Lower lobe of right lung (tissue), 2 donors: ENCODE measurements at places on chromosomes 13 and 19.
A peak's percentile ranks its signal among the peaks of the same experiment; 100 is the strongest.

DNA sequence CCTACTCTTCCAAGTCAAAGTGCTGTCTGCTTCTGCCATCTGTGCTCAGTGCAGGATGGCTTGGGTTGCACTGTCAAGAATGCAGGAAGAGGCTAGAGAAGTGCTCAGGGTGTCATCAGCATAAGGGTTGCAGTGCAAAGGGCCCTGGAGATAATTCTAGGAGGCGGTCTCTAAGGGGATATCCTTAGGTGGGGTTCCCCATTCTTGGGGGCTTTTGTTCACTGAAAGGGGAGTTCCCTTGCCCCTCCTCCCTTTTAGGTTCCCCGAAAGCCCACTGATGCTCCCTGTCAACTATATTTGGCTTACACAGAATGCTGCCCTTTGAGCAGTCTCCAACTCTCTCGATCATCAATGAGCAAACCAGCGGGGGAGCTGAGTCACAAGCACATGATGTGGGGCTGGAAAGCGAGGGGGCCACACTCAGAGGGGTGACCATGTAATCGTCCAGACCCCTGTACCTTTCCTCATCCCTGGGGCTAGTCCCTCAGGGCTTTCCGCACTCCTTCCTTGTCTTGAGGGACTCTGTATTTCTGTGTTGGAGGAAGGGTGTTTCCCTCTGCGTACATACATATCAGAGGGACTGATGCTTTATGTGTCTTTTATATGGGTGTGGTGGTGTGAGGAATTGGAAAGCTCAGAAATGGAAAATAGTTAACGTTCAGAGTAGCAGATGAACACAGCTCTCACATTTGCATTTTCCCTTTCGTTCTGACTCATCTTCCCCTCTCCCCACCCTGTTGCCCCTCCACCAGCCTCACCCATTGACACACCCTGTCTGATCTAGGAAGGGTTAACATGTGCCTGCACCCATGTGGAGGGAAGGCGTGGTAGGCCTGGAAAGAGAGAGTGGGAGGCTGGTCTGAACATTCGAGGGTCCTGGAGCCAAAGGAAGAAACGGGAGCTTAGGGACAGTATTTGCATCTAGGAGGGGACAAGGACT lies 6.7 kb downstream of the ZBTB32 start:
- no peak for DNase-seq

- peak; percentile 70 for DNase-seq
Measured at GRCh38 chr19:46863818-46864629, 3.2 kb downstream of the ARHGAP35 start.

DNA sequence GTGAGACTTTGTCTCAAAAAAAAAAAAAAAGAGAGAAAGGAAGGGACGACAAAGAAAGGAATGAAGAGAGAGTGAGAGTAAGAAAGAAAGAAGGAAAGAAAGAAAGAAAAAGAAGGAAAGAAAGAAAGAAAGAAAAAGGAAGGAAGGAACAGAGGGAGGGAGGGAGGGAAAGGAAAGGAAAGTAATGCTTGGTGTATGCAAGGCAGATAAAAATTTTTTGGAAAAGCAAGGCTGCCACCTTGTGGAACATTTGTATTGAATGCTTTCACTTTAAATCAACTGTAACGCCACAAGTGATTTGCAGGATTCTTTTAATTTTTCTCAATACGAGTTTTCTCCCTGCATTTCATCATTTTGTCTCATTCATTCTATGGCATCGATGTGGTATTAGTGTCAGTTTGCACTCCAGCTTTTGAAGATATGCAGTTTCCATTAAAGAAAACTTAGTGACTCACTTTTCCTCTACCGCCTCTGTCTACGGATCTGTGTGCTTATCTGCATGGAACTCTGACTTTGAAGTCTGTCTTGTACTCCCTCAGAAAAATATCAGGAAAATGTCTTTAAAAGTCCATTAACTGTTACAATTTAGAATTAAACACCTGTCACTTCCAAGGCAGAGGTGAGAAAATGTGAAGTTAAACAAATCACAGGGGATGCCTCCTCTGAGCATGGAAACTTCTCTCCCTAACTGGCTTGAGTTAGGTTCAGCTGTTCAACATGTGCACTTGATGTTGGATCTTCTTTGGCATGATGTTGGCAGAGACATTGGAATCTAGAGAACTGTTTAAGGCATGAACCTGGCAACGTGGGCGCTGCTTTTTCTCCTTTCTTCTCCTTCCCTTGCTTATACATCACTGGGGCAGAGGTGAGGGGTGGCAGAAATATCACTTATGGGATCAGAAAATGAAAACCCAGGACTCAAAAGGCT lies 20.0 kb upstream of the ZDHHC20 start:
- no peak for DNase-seq

DNA sequence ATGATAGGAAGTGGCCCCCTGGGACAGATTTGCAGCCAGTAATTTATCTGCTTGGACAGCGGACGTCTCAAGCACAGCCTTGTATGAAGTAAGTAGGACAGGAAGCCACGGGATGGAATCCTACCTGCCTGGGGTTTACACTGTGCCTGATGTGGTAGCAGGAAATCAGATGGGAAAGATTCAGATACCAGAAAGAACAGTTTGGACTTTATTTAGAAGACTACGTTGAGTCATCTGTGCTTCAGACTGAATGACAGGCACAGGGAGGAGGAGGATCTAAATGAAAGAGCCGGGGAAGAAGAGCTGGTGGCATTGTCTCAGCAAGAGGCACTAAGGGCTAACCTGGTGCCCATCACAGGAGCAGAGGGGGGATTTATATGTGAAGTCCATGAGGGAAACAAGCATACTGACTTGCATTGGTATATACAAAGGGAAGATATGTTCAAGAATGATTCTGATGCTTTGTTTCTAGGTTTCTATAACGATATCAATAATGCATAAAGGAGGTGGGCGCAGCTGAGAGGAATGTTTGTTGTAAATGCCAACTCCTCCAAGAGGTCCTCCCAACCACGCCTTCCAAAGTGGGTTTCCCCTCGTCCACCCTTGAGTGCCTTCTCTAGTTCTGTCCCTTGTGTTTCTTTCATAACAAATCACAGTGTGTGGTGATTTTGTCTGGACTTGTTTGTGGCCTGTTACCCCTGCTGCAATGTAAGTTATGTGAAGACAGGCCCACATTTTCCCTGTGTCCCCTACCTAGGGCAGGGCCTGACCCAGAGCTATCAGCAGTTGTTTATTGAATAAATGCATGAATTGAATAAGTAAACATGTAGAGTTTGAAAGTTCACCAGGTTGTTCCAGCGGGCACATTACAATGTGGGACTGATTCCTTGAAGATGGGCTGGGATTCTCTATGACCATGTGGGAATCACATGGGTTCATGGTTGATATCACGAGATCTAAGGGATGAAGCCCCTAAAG lies 328.4 kb downstream of the SLC7A1 start:
- no peak for DNase-seq

GRCh38 chr13:106139942-106140341 lies 395.5 kb downstream of the EFNB2 start:
- DNase-seq, result no peak

DNA sequence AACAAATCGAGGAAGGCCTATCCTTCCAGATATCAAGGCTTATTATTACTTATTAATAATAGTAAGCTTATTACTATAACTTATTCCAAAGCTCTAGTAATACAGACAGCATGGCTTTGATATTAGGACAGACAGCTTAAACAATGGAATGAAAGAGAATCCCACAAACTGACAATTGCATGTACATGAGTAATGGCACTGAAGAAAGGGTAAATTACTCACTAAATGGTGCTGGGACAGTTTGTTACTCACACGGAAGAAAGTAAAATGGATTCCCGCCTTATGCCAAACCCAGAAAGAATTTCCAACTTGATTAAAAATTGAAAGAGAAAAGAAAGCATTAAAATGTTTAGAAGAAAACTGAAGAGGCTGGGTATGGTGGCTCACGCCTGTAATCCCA lies 60.3 kb downstream of the MIPEP start:
- DNase-seq, result no peak
